ENCODE measurements at places on chromosomes 13 and 19.

DNA sequence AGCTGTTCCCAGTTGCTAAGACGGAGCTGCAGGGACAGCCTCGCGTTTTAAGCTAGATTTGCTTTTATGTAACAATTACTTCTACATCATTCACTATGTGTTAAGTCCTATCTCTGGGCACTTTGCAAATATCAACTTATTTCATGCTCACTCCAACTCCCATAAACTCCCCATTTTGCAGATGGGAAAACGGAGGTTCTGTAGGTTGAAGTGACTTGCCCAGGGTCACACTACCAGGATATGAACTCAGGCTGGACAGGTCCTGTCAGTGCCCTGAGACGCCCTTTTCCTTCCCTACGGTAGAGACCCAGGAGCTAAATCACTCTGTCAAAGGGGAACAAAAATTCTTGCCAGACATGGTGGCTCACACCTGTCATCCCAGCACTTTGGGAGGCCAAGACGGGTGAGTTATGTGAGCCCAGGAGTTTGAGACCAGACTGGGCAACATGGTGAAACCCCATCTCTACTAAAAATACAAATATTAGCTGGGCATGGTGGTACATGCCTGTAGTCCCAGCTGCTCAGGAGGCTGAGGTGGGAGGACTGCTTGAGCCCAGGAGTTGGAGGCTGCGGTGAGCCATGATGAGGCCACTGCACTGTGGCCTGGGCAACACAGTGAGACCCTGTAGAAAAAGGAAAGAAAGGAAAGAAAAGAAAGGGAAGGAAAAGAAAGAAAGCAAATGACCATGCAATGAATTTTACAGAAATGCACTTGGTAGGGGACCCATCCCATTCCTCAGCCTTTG lies 14.5 kb upstream of the NFIC start:
- DNase-seq: no peak

DNA sequence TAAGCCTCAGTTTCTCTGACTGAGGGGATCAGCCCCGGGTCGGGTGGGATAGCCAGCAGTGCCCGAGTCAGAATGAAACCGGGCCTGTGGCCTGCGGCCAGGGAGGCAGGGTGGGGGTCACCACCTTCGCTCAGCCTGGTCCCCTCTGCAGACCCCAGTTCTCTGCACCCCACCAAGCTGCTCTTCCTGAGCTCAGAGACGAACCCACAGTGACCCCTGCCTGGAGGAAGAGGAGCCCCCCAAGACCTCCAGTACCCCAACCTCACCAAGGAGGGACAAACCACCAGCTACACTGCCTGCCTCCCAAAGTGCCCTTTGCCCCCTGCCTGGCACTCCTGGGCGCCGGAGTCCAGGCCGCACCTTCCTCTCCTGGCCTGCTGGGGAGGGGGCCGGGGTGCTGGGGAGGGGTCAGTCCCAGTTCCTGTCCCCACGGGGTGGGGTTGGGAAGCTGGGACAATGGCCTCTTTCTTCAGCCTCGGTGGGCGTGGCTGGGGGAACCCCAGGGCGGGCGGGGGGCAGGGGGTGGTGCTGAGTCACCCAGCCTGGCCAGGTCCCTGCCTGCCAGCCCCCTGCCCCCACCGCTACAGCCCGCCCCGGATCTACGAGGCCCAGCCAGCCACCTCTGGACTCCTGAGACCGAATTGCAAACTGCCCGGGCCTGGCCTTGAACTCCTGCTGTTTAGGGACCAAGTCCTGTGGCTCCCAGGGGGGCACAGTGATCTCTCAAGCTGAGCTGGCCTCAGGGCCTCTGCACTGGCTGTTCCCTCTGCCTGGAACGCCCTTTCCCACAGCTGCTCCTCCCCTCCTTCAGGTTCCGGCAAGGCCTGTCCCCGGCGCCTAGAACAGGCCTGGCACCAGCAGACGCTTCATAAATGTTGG lies 14.3 kb downstream of the ZBTB7A start:
- DNase-seq: no peak

DNA sequence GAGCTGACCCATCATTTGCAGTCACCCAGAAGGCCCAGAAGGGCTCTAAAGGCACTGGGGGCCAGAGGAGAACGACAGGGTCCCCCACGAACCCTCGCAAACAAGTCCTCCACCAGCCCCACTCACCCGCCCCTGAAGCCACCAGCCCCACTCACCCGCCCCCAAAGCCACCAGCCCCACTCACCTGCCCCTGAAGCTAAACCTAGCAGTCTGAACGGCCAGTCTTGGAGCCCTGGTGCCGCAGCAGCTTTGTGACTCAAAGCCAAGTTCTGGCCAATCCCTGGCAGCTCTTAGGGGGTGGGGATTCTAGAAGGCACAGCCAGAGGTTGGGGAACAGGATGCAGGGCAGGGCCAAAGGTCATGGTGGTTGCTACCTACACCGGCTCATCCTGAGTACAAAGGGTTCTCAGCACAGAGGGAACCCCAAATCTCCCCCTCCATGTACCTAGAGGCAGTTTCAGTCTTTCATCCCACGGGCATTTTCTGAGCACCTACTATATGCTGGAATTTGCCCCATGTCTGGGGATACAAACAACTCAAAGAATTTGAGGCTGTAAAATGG lies at the start of gene IQCN:
Gene IQCN, minus strand, starts transcription at position 234 of the 562 bp plus-strand sequence. CDS start 4,974 bp downstream, outside the sequence.
- no peak for DNase-seq

- no peak for DNase-seq
These were observed 74.8 kb downstream of the SLC7A1 start for GRCh38 chr13:29520671-29521070.

GRCh38 chr19:4773047-4773640 lies 18.4 kb upstream of the FEM1A start:
- no peak for DNase-seq

DNA sequence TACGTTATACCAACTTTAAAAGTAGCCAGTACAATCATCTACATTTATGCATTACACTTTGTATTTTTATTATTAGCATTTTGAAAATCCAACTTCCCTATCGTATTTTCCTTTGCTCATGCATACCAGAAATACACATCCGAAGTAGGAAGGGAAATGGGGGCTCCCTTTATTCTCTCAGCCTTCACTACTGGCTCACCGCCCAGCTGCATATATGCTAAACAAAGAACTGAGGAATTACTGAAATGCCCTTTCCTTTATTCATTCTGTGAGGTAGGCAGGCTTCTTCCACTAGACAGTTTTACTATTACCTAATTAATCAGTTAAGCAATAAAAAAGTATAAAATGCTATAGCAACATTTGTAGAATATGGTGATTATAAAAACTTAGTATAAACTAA lies 291.6 kb downstream of the KLF12 start:
- no peak for DNase-seq

DNA sequence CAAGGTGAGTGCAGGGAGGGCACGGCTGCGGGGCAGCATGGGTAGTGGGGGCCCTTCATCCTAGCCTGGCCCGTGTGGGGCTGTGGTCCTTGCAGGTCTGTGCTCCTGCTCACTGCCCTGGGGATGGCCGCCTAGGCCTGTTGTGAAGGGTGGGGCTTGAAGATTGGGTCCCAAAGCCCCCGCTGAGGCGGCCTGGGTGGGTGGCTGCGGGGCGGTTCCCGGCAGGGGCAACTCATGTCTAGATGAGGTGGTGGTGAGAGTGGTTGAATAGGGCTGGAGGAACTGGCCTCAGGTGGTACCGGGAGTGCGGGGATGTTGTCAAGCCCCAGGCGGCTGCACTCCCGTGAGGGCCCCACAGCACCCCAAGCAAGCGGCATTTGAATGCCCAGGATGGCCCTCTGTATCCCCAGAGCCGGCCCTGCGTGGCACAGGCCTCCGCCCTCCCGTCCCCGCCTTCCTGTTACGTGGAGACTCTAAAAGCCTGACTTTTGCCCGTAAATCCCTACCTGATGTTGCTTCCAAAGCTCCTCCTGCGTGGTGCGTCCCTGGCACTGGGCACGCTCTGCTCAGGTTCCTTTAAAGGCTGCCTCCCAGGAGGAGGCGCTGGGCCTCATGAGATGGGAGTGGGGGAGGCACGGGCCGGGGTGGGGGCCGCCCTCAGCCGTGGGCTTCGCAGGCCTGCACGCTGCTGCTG lies 15.0 kb downstream of the SPPL2B start:
- DNase-seq: no peak

GRCh38 chr13:48222358-48223301 lies 10.4 kb upstream of the ITM2B start:
- no peak for DNase-seq

DNA sequence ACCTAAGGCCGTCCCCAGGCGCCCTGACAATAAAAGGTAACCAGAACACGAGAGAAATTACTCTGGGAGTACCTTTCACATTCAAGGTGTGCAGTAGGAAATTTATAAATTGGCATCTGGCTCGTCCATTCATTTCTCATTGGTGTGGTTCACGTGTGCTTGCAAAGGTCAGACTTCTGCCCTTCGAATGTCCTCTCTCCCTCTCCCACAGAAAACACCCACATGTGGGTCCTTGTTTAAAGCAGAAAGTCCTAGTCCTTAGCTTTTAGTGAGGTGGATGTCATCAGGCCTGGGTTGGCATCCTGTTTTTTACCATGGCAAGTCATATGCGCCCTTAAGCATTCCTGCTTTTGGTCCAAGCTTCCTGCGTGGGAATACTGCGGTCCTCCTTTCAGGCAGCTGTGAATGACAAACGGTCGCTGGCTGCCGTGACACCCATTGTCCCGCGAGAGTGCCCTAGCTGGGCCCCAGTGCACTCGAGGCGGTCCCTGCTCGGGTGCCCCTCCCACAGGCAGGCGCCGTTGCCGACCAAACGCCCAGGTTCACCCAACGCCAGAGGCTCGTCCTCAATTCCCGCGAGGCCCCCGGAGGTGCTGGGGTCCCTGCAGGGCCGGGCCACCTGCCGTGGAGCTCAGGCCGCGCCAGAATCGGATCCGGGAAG lies at the start of gene NUDT19:
Gene NUDT19, plus strand, starts transcription at position 531 of the 661 bp plus-strand sequence. CDS start 140 bp downstream, outside the sequence.
- peak; percentile 88 for DNase-seq

DNA sequence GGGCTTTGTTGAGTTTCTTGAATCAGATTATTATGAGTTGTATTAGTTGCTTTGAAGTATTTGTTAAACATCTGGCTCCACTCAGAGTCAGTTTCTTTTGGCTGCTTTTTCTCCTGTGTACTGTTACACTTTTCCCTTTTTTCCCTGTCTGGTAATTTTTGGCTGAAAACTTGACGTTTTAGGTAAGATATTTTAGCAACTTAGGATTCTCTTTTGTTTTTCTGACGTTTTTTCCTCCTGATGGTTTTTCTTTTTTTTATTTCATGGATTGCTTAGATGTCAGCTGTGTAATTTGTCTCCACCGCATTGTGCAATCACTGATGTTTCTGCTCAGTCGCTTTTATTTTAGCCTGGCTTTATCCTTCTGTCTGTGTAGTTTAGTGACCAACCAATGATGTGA lies 20.7 kb downstream of the RFC3 start:
- DNase-seq: no peak

DNA sequence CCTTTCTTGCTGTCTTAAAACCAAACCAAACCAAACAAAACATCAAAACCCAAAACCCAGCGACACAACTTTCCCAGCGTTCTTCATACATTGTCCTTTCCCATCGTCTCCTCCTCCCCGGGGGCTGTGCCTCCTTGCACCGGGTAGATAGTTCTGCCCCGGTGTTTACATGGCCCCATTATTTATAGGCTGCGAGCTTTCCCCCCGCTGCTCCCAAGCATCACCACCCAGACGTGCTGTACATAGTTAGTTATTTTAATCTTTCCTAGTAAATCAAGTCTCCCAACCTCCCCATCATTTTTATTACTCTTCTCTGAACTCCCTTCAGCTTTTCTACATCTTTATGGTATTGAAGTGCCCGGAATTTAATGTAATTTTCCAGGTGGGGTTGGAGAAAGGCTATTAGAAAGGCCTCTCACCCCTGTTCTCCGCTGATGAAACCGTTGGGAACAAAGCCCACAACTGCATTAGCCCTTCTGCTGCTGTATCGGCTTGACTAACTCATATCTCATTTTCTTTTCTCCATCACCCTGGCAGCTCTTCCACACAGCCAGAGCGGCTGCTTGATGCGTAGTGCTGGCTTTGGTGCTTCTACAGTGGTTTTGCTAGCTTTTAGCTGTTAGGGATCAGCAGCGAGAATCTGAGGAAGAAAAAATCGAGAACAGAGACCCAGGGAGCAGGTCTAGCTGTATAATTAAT lies 53.1 kb downstream of the FGF9 start:
- no peak for DNase-seq

DNA sequence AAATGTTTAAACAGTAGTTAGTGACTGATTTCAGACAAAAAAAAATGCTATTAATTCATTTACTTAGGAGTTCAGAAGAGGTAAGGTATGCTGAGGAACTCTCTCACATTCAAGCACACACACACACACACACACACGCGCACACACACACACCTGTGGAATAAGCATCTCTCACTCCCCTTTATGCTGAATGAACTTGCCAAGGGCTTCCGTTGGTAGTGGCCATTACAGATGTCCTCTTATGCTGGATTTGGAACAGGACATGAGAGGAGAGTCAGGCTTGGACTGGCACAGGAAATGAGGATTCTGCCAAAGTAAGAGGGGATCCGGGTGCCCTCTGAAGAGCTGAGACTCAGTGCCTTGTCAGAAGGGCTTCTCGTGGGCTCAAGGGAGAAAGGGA lies 463.4 kb upstream of the MIR17HG start:
- DNase-seq: no peak

DNA sequence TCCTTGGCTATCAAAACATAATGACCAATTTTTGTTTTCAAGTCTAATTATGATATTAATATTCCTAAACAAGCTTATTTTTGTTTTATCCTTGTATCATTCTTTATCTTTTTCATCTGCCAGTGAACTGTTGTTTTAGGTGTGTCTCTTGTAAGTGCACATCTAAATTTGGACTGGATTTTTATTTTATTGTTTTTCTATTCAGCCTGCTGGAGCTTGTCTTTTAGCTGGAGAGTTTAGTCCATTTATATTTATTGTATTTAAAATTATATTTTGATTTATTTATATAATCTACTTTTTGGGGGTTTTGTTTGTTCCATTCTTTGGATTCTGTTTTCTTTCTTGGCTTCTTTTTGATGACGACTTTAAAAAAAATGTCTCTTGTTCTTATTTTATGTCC lies 159.0 kb downstream of the PCCA start:
- no peak for DNase-seq

GRCh38 chr19:31220540-31220939 lies 128.7 kb downstream of the TSHZ3 start:
- no peak for DNase-seq

DNA sequence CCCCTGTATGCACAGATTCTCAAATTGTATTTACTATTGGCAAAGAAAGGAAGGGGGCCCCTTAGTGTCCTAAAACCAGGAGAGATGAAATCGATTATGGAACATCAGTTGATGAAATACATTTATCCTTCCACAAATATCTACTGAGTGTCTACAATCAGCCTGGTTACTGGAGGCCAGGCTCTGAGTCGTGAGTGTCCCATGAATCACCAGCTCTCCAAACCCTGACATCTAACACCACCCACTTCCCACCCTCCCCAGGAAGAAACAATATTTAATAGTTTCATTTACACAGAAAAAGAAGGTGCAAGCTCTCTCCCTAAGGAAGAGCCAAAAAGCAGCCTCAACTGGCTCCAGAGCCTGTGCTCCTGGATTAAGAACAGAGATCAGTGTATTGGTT lies 25.2 kb downstream of the KCTD15 start:
- DNase-seq: no peak

DNA sequence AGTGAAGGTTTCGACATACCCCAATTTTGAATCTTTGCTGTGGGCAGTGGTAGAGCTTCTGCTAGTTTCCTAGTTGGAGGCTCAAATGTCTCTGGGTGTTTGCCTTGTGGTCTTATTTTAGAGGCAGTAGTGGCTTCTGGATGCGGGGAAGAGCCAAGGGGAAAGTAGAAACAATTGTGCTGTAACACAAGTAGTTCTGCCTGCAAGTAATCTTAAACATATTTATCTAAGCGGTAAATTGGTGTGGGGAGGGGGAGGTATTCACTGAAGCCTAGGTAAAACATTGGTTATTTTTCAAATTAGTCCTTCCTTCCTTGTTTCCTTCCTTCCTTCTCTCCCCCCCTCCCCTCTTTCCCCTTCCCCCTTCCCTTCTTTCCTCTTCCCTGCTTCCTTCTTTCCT lies at the start of gene PCDH20:
Gene PCDH20, minus strand, starts transcription at position 101 of the 400 bp plus-strand sequence. CDS start 691 bp downstream, outside the sequence.
- no peak for DNase-seq
